ENCODE measurements at places on chromosomes 4 and X.

- no peak for DNase-seq
Measured at GRCh38 chr4:73723023-73723422, 17.3 kb upstream of the CXCL8 start.

GRCh38 chrX:72477781-72478181 is 94.9 kb downstream of the HDAC8 start:
- no peak for DNase-seq

- DNase-seq = no peak
Measured at GRCh38 chr4:167906851-167907250, 185.5 kb upstream of the ANXA10 start.

- DNase-seq = no peak
Measured at GRCh38 chr4:81562093-81562492, 90.4 kb upstream of the RASGEF1B start.

DNA sequence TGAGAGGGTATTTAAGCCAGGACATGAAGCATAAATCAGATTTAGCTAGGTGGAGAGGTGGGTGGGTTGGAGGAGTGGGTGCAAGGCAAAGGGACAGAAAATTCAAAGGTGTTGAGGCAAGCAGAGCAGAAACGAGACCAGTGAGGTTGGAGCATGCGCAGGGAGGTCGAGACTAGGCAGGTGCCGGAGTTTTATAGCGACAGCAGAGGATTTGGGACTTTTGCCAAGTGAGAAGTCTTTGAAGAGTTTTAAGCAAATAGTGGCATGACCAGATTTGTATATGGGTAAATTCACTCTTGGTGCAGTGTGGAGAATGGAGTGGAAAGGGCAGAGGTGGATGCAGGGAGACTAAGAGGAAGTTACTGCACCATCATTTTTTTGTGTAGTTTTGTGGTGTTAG is 107.0 kb upstream of the TLR2 start:
- no peak for DNase-seq

DNA sequence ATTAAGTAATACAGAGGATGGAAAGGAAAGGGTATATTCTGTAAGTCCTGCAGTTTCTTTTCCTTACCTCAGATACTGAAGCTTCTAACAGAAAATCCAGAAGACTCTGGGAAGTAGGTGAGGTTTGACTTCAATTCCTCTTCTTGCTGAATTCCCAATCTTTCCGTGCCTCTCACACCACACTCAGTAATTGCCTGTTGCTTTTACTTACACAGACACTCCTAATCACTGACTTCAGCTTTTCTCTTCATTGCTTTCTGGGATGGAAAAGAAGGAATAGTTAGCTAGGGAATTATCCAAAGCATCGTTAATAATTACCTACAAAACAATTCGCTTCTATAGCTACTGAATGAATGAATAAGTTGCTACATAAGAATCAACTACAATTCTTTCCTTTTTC is 163.6 kb downstream of the FBXO8 start:
- DNase-seq = no peak

DNA sequence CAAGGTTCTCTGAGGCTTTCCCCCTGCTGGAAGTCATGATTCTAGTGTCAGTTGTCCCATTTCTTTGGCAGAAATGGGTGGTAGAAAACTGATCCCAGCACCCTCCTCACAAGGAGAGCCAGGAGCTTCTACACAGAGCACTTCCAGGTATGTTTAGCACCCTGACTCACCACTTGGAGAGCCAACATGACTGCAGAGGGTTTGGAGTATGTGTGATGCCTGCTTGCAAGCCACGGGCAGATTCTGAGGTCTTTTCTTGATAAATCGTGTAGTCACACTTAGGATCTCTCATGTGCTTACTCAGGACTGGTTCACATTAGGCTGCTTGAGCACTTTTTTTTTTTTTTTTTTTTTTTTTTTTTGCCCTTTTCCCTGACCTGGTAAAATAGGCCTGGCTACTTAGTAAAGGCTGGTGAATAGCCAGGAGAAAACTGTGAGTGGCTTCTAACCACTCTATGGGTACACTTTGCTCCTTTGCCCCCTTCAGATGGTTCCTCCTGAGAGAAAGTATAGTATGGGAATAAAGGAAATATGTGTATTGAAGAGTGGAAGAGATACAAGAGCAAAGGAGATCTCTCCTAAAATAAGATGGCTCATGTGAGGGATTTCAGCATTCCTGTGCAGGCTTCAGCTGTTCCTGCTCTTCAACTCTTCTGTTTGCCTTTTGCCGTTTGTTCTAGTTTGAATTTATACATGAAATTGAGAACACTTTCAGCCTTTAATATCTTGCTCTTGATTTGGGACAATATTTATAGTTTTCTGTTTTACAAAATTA is 103.6 kb downstream of the EMCN start:
- no peak for DNase-seq

GRCh38 chr4:84403656-84404055 is 95.4 kb downstream of the NKX6-1 start:
- DNase-seq = peak; percentile 11

DNA sequence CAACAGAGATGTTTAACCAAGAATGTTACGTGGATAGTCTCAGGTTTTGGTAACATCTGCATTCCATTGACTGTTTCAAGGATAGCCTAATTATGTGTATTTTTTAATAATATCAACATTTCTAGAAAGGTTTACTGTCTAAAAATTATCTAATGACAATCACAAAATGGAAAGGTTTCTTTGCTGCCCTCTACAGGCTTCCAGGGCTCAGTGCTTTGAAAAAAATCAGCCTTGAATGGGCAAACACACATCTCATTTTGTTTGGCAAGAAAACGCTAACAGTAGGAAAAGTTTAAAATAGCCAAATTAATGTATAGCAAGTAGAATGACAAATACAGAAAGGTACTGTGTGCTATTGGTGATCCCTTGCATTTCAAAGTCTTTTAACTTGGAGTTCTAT is 223.4 kb upstream of the PRPS2 start:
- DNase-seq = no peak

GRCh38 chr4:74874753-74875367 is 58.1 kb upstream of the PARM1 start:
- peak; percentile 20 for DNase-seq

DNA sequence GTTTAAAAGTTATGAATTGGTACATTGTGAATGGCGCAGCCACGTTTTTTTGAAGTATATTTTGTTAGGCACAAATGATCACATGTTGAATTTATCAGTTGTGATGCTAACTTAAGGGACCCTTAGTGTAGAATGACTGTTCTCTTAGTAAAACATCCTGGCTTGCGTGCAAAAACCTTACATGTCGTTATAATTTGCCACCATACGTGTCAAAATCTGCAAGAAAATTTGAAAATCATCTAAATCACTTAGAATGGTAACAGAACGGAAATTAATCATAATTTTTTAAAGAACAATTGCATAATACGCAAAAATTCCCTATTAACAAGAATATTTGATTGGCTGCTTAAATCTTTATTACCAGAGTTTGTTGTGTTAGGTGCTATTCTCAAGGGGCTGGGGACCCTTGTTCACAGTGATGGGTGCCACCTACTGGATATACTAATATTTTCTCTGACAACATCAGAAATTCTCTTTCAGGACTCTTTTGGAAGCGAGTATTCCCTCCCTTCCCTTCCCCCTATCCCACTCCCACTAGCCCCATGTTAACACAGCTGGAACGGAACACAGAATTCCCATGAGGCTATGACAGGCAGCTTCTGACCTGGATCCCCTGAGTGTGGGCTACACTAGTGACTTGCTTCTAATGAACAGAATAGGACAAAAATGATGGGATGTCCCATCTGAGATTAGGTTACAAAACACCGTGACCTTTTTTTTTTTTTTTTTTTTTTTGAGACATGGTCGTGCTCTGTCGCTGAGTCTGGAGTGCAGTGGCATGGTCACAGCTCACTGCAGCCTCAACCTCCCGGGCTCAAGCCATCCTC is 71.8 kb downstream of the SUPT20HL2 start:
- no peak for DNase-seq

- no peak for DNase-seq
Measured at GRCh38 chr4:66769441-66769840, 775.9 kb downstream of the CENPC start.

DNA sequence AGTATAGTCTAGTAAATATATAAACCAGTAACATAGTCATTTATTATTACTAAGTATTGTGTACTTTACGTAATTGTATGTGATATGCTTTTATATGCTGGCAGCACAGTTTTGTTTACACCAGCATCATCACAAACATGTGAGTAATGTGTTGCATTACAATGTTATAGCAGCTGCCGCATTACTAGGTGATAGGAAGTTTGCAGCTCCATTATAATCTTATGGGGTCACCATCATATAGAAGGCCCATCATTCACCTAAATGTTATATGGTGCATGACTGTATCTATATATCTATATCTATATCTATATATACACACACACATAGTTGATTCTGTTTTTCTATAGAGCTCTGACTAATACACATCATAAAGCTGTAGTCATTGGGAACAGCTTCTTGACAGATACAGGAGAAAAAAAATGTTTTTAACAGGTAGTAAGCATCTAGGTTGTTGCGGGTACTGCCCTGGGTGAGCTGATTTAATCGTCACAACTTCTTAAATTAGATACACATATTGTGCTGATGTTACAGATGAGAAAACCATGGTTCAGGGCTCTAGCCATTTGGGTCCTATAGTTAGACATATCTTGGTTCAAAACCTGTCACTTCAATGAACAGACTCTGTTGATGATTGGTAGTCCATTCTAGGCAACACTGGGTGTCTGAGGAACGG is 77.9 kb downstream of the CLNK start:
- no peak for DNase-seq

GRCh38 chr4:120730777-120731320 is 191.7 kb downstream of the PRDM5 start:
- DNase-seq = no peak
